ENCODE measurements at places on chromosomes 12 and 14. TPM values are rescaled to one million over a fixed set of nuclear protein-coding genes. Genes with fewer than 3 reads are reported as not detected.

Gene CEBPE
- 0.45 TPM for total RNA-seq

GRCh38 chr14:98886982-98887381, 385.0 kb downstream of the BCL11B start:
- no peak for DNase-seq

DNA sequence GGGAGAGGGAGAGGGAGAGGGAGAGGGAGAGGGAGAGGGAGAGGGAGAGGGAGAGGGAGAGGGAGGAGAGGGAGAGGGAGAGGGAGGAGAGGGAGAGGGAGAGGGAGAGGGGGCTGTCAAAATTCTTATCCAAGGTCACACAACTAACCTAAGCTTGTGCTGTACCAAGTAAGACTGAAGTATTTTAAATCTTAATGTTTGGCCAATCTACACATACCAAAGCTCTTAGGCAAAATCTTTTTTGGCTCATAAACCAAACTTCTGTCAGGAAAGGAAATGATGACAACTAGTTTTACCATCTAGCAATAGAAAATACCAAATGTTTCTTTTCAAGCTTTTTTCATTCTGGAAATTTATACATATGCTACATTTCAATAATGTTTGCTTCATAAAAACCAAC, 33.8 kb downstream of the CCDC38 start:
- no peak for DNase-seq

- no peak for DNase-seq
Observed at GRCh38 chr14:83291714-83292113, 1758.1 kb upstream of the SEL1L start.

DNA sequence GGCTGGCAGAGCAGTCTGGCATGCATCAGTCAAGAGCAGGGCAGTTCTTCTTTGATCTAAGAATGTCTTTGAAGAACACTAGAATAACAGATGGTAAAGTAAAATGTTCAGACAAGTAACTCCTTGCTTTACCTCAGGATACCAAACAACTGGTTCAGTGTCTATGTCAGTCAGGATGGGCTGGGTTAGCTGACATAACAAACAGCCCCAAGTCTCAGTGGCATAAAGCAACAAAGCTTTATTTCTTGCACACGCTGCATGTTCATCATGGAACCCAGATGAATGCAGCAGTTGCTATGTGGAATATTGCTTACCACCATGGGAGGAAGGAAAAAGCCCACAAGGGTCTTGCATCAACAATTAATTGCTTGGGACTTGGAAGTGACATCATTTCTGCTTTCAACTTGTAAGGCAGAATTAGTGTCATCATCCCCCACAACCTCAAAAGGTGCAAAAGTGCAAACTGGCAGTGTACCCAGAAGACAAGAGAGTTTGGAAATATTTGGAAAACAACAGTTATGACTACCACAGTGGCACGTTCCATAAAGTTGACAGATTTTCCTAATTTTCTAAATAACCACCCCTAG, 21.2 kb downstream of the GPRC5D start:
- no peak for DNase-seq

DNA sequence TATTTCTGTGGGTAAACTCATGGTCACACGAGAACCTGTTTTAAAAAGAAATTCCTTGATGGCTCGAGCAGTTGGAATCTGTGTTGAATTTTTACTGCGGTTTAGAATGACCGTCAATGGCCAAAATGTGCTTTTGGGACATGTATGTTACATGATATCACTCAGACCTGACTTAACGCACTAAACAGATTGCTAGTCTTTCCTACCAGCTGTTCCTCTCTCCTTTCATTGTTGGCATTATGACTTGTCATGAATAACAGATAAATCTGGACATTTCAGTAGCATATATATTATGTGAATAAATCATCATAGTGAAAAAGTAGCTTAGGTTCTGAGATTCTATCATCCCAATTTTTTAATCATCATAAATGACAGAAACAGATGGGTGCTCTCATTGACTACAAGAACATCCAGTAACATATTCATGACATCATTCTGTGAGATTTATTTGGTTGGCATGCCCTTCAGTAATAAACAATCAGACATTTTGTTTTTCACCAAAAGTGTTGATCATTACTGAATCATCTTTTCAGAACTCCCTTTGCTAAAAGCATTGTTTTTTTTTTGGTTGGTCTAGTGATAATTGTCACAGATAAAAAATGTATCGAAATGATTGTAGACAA, 57.9 kb upstream of the NAV3 start:
- DNase-seq = no peak

All from activated naive CD8-positive, alpha-beta T cell treated with anti-CD3 and anti-CD28 coated beads for 36 hours (primary cell).